Activated CD4-positive, alpha-beta T cell treated with anti-CD3 and anti-CD28 coated beads, Interleukin-2, amount 50 U/mL, for 16 hours (primary cell): ENCODE measurements at places on chromosomes 16 and 17.

- no peak for DNase-seq
Observed at GRCh38 chr17:8151641-8152111, 528 bp downstream of the PER1 start.

DNA sequence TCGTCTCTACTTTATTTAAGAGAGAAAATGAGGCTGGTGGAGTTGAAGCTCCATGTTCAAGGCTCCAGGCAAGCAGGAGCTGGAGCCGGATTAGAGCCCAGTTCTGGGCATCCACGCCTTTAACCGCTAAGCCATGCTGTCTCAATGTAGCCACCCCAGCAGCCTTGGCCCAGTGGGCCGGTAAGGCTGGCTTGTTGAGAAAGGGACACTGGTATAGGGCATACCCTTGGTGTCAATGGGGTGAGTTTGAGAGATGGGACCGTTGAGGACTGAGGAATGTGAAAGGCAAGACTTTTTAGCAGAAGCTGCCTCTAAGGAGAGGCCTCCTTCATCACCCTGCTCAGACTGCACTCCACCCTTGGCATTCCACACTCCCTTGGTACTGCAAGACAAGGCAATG lies 147.4 kb downstream of the CYLD start:
- no peak for DNase-seq

GRCh38 chr17:9872852-9873251 lies 32.2 kb downstream of the RCVRN start:
- no peak for DNase-seq

- DNase-seq = no peak
Observed at GRCh38 chr17:21357696-21358656, 18.2 kb upstream of the KCNJ12 start.

DNA sequence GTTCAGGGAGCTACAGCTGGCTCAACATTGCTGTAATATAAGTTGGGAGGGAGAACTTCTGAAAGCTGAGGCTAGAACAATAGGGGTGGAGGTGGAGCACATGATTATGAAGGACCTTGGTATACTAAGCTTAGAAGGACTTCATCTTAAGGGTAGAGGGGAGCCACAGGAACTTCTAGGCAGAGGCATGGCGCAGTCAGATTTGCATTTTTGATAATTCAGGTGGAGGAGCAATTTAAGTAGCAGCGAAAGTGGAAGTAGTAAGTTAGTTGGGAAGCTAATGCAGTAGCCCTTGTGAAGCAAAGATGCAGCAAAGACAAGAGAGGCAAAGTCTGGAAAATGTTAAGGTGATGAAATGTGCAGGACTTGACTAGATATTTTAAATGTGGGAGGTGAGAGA lies 144.1 kb downstream of the SPECC1 start:
- DNase-seq = no peak
